ENCODE measurements at places on chromosomes 5 and 9. TPM values are rescaled to one million over a fixed set of nuclear protein-coding genes. Genes with fewer than 3 reads are reported as not detected.

DNA sequence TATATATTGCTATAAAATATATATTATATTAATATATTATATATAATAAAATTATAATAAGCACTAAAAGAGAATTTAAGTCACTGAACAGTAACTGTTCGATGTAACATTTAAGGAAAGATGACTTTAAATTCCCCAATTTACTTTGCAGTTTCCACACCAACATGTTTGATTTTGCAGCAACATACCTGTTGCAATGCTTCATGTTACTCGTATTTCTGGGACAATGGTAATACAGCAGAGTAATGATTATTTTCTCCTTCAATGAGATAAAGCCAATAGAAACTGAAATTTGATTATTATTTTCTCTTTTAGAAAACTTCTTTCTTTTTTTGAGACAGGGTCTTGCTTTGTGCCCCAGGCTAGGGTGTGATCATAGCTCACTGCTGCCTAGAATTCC lies 9.5 kb upstream of the NAA35 start:
- no peak for DNase-seq

DNA sequence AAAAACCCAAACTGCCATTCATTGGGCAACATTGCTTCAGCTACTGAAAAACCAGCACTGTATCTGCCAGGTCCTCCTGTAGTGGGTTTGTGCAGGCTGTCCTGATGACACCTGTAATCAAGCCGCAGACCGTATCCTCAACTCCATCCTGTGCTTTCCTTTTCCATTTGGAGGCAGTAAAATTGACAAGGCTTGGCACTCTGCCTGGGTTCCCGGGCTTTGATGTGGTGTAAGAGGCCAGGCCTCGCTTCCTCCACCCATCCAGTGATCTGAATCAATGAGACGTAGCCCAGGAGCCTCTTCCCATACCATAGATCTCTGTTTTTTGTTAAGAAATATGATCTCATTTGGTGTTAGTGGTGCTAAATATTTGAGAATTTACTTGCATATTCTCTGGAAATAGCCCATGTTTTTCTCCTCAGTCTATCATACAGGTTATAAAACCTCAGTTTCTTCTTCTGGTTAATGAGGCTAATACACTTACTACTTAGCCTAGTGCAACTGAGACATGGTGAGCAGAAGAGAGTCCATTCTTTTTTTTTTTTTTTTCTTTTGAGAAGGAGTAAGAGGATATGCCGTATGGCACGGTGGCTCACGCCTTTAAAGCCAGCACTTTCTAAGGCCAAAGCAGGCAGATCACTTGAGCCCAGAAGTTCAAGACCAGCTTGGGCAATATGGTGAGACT lies 34.8 kb downstream of the LSM11 start:
- peak; percentile 63 for DNase-seq

Gene CCDC192
- not detected for total RNA-seq

DNA sequence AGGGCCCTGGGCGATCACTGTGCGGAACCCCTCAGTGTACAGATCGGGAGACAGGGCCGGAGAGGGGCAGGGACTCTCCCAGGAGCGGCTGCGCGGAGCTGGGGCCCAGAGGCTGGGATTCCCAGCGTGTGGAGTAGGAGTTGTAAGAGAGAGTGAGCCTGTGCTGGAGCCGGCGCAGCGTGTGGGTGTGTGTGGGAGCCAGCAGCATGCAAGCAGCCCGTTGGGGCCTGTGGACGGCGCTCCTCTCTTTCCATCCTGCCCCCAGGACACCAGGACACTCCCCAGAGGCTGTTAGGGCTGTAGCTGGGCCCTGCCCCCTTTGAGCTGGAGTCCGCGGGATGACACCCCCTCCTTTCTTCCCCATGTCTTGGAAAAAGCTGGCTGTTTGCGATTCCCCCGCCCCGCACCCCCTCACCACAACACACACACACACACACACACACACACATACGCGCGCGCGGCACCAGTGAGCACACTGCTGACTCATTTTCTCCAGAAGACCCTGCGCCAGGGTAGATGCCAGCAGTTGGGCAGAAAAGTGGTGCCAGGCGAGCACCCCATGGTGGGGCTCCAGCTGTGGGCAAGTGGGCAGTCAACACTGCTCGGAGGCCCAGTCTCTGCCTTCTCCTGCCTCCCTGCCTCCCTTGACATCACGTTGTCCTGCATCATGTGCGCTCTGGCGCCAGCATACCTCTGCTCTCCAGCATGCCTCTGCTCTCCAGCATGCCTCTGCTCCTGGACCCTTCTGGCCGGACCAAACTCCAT lies 1.5 kb downstream of the COL27A1 start:
- peak; percentile 89 for DNase-seq

DNA sequence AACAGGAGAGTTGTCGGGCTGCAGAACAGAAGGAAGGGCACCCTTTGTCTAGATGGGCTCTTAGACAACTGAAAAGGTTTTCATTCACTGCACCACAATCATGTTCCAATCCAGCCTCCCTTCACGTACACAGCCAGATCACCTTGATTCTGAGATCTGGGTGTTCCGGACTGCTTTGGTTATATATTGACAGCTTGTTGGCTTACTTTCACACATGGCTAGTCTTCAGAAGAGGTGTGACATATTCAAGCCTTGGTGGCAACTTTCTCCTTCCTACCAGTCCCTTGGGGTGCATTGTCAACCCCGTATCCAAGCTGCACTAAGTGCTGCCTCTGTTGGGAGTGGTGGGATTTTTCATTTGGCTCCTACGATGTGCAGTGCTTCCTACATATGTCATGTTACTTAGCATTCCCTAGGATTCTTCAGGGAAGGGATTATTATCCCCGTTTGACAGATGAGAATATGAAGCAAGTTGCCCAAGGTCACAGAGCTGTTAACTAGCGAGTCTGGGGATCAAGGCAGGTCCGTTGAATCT lies 100.6 kb downstream of the LIFR start:
- no peak for DNase-seq

Gene ALDOB
- not detected for total RNA-seq

- no peak for DNase-seq
These were observed 133.3 kb downstream of the RXRA start for GRCh38 chr9:134459573-134459972.

Gene ENG
- 4.1 TPM for total RNA-seq

Gene CCDC152
- total RNA-seq: 7.2 TPM

DNA sequence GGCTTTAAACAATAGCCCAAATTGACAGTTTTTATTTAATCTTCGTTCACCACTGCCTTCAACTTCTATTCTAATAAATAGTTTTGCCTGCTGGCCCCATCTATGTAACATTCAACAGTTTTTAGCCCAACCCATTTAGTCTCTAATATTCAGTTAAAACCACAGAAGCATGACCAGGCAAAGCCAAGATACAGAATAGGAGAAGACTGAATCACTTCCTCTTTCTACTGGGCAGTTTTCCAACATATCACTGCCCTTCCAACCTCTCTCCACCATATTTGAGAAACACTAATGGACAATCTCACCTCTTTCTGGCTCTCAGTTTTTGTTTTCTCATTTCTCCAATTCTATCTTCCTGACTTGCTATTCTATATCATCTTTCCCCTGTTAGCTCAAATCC lies 352.9 kb downstream of the DNAH5 start:
- DNase-seq: peak; percentile 69

GRCh38 chr5:91420879-91421278 lies 37.8 kb upstream of the ARRDC3 start:
- DNase-seq: no peak

Gene TIMD4
- total RNA-seq: not detected

Gene PTRH1
- 17.4 TPM for total RNA-seq

DNA sequence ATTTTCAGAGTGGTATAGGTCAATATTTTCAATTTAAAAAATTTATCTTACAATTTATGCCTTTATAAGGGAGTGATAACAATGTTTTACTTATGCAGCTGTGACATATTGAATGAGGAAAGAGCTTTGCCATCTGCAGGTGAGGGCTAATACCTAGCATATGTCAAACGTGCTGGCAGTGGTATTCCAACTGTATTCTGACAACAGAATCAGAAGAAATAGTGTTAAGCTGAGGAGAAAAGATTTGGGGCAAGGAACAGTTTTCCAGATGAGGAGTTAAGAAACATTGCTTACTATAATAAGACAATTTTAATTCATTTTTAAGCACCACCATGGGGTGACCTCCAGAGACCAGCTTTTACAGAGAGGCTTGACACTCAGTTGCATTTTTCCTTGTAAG lies 267.8 kb upstream of the ZNF608 start:
- DNase-seq: no peak

DNA sequence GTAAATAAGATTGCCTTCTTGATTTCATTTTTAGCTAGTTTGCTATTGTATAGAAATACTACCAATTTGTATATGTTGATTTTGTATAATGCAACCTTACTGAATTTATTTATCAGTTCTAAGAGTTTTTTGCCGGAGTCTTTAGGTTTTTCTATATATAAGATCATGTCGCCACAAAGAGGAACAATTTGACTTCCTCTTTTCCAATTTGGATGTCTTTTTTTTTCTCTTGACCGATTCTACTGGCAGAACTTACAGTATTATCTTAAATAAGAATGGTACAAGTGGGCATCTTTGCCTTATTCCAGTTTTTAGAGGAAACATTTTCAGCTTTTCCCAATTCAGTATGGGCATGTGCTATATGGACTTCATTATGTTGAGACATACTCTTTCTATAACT lies 624.7 kb upstream of the ACO1 start:
- no peak for DNase-seq

DNA sequence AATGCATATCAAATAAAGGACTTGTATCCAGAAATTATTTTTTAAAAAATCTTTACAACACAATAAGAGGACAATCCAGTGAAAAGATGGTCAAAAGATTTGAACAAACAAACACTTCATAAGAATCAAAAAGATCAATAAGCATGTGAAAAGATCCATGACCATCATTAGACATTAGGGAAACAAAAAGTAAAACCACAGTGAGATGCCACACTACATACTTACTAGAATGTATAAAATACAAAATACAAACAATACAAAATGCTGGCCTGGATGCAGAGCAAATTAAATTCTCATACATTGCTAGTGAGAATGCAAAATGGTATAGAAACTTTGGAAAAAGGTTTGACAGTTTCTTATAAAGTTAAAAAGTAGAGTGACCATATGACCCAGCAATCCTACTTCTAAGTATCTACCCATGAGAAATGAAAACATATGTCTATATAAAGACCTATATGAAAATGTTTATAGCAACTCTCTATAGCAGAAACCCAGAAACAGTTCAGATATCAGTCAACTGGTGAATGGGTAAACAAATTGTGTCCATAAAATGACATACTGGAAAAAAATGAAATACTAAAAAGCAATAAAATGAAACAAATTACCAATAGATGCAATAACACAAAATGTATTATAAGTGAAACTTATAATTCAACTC lies 426.1 kb downstream of the RAB3C start:
- no peak for DNase-seq

DNA sequence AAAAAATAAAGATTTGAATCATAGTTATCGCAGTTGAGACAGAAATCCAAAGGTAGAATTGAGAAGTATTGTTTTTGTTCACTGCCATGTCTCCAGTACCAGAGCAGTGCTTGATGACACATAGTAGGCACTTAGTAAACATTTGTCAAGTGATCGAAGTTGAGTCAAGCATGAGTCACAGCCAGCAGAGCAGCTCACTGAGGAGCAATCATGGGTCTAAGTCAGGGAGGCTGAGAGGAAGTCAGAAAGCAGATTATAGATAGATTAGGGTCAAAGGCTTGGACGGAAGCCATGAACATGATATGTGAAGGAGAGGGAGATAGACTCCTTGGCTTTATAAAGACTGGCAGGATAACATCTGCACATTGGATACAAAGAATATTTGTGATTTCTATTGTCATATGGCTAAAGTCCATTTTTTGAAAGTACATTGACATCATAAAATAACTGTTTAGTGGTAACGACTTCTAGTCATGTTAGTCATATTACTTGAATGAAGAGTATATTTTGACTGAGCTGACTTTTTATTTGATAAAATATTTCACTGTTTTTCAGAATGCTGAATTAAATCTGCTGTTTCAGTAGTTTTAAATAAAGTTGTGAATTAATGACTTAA lies 168.5 kb downstream of the RAB3C start:
- peak; percentile 86 for DNase-seq

GRCh38 chr5:143241892-143242291 lies 161.6 kb downstream of the NR3C1 start:
- no peak for DNase-seq

Gene INSYN2B
- total RNA-seq: 5.6 TPM

Gene ADAM19
- total RNA-seq: 28.9 TPM

GRCh38 chr5:25448190-25448621 lies 803.4 kb upstream of the CDH10 start:
- DNase-seq: no peak

DNA sequence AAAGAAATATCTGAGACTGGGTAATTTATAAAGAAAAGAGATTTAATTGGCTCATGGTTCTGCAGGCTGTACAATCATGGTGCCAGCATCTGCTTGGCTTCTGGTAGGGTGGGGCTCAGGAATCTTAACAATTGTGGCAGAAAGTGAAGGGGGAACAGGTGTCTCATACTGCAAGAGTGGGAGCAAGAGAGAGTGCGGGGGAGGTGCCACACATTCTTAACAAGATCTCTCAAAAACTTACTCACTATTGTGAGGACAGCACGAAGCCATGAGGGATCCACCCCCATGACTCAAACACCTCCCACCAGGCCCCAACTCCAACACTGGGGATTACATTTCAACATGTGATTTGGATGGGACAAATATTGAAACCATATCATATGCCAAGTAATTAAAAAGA lies 70.1 kb upstream of the PANK3 start:
- DNase-seq: peak; percentile 52

DNA sequence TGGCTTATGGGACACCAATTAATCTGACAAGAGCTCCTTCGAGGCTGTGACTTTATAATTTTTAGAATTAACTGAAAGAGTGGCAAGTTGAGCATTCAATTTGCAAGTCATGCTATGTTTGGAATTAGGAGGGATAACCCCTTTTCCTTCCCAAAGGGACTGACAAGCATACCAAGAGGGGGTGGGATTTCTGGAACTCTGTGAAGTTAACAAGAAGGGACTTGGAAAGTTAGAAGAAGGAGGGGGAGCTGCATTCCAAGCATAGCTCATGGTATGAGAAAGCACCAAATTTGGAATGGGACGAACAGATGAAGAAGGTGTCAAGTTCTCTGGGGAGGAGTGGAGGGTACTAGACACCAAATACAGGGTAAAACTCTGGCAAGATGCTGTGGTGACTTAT lies 8.9 kb upstream of the PALM2AKAP2 start:
- peak; percentile 77 for DNase-seq

Gene BTNL3
- not detected for total RNA-seq

DNA sequence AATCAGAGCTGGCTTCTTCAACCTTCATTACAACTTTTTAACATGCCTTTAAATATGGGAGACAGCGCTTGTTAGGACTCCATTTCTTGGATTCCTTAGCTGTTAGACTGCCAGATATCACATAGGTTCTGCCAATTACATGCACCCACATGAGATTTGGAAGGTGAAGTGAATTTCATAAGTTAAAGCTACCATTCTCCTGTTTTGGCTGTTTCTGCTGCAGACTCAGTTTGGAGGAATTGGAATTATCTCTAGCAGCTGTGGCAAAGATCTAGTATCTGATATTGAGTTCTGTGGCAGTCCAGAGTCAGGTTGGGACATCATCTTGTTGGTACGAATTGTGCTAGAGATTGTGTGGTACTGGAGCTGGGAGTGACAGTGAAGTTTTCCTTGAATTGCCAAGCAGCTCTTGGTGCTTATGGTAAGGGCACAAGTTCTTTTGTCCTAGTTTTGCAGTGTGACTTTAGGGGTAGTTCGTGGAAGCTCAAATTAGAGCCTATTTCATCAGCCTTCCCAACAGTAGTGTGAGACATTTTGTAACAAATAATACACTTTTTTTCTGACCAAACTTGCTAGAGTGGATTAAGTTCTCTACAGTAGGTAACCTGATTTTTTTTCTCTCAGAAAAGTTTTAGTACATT lies 9.1 kb upstream of the PJA2 start:
- DNase-seq: no peak

Data from Daoy (cell line).